Fibroblast of skin of scalp (primary cell): ENCODE measurements at places on chromosomes 4 and X.

- DNase-seq = peak; percentile 57
Observed at GRCh38 chr4:128830906-128831503, 21.5 kb downstream of the JADE1 start.

DNA sequence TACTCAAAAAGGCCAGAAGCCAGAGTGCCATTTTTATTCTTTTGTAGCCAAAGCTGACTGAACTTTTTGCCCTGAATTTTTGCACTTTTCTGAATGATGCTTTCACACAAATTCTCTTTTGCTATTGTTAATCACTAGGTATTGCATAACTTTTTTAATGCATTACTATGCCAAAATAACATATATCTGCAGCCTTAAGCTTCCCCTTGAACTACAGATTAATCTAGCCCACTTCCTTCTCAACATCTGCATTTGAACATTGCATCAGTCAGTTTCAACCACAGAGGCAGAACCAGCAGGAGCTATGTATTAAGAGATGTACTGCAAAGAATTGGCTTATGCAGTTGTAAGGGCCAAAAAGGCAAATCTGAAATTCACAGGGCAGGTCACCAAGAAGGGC lies 197.6 kb upstream of the GYPA start:
- DNase-seq = peak; percentile 53

GRCh38 chr4:163495900-163496299 lies 1.4 kb downstream of the TMA16 start:
- DNase-seq = no peak

DNA sequence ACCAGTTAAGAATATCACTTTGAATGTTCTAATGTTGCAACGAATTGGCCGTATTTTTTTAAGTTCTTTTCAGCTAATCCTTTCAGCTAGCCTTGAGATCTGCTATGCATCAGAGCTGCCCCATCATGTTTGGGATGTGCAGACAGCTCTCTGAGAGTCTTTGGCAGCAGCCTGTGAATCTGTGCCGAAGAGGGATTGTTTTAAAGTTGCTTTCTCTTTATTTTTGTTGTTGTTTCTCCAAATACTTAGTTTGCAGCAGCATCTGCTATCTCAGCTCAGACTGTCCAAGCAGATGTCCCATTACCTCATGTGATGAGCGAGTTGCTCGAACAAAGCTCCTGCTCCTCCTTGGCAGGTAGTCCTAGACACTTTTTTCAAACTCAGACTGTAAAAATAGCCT lies 1002.5 kb upstream of the INTU start:
- DNase-seq = no peak

GRCh38 chr4:100042711-100043110 lies 92.6 kb upstream of the H2AZ1 start:
- DNase-seq = no peak

DNA sequence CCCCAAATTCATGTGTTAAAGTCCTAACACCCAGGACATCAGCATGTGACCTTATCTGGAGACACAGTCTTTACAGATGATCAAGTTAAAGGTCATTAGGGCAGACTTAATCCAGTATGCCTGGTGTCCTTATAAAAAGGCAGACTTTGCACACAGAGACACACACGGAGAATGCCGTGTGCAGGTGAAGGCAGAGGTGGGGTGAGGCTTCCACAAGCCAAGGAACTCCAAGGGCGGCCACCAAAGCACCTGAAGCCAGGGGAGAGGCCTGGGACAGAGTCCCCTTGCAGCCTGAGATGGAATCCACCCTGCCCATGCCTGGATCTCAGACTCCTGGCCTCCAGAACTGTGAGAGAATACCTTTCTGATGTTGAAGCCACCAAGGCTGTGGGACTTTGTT lies 26.1 kb upstream of the SORCS2 start:
- no peak for DNase-seq

DNA sequence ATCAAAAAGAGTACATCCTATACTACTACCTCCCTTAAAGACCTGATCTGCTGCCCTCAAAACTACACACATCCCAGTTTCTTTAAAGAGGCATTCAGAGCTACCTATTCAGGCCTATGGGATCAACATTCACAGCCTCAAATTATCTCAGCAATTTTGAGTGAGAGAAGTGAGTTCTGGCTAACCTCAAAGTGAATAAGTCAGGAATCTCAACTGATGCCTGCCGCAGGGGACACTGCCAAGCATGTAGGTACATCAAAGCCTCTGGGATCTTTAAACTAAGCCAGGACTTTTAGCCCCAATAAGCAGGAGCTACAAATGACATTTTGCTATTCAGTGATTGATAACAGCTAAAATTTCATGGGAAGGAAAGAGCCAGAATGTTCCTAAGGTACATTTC lies 11.6 kb downstream of the GRPR start:
- DNase-seq = no peak

GRCh38 chrX:3295731-3296130 lies 50.7 kb downstream of the MXRA5 start:
- no peak for DNase-seq

- DNase-seq = no peak
Observed at GRCh38 chr4:2363056-2363721, 55.3 kb downstream of the ZFYVE28 start.
